Stimulated activated CD8-positive, alpha-beta memory T cell treated with anti-CD3 and anti-CD28 coated beads, Interleukin-4, amount 100 ng/mL, for 4 hours (primary cell): ENCODE measurements at places on chromosomes 4 and X.

DNA sequence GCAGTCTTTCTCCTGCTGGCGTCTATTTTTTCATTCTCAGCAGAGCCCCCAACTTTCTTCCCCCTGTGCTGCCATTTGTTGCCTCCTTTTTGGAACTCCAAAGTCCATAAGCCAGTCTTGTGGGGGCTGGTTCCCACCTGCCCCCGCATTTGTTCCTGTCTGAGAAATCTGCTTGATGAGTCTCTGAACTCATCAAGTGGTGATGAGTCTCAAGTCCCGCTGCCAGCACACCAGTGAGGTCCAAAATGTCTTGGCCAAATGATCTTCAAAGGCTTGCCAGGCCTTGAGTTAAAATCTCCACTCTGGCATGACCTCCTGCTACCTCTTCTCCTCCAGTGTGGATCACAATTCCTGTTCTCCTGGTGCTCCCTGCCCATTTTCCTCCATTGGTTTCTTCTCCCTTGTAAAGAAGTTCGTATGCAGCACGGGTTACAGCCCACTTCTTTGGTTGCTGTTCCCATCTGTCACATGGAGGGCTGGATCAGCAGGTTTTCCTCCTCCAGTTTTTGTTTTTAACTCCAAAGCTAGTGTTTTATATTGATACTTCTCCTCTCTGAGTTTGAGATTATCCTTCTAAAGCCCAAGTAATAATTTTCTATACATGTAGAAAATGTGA lies 72.7 kb upstream of the LIMCH1 start:
- DNase-seq = no peak

GRCh38 chrX:100745806-100746537 lies 14.1 kb upstream of the SYTL4 start:
- DNase-seq = no peak

- no peak for DNase-seq
Observed at GRCh38 chr4:159129814-159130550, 27.1 kb downstream of the RAPGEF2 start.

GRCh38 chr4:184267673-184268583 lies 50.3 kb upstream of the ENPP6 start:
- peak; percentile 28 for DNase-seq

DNA sequence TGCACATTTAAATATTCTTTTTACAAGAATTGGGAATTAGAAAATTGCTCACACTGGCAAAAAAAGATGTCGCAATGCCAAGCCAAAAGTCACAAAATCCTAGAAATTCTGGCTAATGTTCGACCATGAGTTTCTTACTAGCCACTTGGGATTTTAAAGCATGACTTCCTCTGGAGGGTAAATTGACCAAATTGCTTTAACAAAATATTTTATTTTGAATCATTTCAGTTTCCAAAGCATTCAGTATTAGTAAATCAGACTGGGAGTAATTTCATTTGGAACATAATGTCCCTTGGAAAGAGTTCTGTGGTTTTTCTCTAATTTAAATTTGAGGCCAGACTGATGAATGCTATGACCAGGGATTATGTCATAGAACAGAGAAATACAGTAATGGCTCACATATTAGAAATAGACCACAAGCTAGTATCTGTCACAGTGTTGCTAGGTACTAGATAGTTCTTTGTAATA lies 7.6 kb upstream of the CXCL5 start:
- no peak for DNase-seq

- DNase-seq = no peak
Observed at GRCh38 chr4:38677441-38677840, 13.4 kb downstream of the KLF3 start.

DNA sequence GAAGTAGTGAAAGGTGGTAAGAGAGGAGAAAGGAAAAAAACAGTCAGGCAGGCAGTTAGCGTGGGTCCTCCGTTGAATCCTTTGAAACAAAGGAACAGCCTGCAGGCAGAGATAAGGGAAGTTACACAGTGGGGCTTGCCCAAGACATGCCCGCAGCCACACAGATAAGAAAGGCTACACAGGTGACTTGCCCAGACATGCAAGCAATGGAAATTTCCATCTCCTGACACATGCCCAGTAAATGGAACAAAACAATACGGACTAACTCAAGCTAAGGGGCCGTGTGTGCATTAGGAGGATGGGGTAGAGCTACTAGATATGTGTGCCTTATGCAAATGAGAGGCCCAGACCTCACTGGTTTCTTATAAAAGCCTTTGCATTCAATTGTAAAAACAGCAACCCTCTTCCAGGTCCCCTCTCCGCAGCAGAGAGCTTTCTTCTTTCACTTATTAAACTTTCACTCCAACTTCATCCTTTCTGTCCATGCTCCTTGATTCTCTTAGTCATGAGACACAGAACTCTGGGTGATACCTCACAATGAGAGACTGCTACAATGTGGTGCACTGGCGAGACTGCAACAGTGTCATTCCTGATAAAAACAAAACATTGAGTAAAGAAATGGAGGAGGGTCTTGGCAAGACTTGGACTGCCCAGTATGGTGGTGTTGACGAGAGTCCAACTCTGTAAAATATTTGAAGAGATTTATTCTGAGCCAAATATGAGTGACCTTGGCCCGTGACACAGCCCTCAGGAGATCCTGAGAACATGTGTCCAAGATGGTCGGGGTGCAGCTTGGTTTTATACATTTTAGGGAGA lies 997.4 kb upstream of the PRKX start:
- DNase-seq = no peak

DNA sequence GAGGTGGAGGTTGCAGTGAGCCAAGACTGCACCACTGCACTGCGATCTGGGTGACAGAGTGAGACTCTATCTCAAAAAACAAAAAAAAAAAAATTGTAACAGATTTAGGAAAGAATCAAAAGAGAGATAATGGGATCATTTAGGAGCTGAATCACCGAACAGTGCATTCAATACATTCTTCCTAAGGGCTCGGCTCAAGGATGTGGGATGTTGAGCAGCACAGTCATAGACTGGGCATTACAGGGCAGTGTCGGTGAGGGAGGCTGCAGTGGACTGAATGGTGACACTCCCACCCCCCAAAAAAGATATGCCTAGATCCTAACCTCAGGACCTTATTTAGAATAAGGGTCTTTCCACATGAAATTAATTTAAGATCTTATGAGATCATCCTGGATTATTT lies 70.0 kb downstream of the EVC2 start:
- DNase-seq = no peak

DNA sequence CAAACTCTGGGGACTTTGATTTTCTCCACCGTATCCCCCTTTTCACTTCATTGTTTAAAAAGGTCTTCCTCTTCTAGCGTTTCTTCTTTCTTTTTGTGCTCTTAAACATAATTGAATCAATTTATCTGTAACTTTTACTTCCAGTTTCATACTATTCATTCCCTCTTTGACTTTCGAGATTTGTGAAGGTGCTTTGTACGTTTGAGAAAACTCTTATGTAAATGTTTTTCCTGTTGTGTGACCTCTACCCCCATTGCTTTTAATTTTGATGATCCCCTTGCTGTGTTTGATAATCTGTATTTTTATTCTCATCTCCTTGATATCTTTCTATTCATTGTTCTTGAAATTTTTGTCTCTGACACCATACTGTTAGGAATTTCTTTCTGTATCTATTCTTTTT lies 4.8 kb downstream of the USP38 start:
- no peak for DNase-seq

DNA sequence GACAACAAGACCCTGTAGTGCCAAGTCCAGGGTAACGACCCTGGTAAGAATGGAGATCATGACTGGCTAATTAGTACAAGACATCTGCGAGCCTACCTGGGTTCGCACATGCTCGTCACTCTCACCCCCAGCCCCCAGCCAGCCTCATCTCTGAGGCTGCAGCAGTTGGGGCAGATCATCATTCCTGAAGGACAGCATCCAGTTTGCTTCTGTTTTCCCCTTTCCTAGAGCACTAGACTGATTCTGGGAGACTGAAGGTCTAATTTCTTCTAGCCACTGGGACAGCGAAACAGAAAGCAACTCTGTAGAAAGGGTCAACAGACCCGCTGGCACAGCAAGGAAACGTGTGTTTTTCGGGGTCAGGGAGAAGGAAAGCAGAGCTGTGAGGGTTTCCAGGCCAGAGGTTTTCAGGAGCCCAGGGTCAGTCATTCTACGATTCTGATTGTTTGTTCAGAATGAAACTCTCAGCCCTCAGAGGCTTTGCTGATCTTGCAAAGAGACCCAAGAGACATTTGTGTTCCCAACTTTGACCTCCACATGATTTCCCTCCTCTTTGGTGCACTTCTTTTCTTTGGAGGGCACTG lies 343.1 kb upstream of the NOCT start:
- DNase-seq = no peak

DNA sequence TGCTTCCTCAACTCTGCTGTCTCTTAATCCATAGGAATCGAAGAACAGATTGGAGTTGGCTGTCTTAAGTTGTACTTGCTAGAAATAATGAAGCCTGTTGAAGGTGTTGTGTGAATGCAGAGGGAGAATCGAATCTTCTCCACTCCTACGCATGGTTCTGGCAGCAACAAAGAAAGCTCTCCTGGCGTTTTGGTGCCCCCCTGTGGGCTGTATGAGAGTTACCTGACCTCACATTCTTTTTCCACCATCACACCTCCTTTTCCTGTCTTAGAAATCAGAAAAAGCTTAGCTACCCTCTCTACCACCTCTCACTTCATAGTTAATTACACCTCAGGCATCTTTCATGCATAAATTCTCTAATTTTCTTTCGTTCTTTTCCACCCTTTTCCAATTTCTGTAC lies 16.3 kb downstream of the KLF8 start:
- peak; percentile 10 for DNase-seq

GRCh38 chrX:79162076-79162475 lies 17.6 kb downstream of the GPR174 start:
- DNase-seq = no peak

- no peak for DNase-seq
Observed at GRCh38 chrX:45868425-45868824, 667.7 kb upstream of the DIPK2B start.

GRCh38 chrX:74349387-74349786 lies 45.4 kb downstream of the ZCCHC13 start:
- DNase-seq = no peak

GRCh38 chrX:129831091-129831885 lies 12.4 kb downstream of the ZDHHC9 start:
- no peak for DNase-seq

DNA sequence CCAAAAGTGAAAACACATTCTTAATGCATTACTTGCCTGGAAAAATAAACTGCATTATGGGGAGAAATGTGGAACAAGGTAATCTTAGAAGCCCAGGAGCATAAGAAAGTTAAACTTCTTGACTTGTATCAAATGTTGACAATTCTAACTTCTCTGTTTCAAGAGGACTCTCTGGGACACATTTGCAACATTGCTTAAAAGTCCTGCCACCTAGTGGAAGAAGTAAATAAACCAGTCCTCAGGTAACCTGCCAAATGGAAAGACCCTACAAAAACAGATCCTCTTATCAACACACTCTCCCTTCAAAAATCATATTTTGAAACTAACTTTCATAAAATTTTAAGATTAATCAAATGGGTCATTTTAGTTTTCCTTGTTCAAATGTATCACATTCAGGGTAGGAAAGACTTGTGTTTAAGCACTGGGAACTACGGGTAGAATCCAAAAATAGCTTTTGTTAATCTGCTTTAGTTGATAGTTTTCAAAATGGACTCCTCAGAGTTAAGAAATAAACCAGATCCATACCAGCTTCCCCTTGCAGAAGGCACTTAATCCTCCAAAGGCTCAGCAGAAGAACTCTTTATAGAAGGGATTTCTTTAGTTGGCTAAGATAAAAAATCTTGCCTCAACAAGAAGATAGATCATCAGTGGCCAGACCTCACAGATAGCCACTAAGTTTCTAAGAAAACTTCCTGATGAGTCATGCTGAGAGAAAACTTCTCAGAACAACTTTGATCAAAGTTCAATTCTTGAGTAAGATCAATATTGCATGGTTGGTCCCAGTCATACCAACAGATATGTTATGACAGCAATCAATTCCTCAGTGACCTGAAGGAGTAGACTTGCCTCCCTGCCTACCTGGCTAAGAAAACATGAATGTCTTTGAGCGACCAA lies 141.7 kb downstream of the HHIP start:
- DNase-seq = no peak

DNA sequence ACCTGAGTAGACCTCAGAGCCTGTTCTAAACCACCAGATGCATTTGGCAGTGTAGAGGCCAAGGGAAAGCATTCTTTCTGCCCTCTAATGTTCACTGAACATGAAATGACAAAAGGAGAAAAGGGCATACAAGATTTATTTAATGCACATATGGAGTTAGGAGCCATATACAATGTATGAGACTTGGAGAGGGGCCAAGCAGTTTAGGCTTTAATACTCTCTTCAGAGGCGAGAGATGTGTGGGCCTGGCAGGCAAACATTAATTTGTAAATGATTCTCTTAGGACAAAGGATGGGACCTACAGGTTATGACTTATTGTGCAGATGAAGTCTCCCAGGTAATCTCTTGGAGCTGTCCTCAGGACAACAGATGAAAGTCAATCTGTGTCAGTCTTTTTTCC lies 631.9 kb downstream of the ADGRL3 start:
- DNase-seq = no peak

DNA sequence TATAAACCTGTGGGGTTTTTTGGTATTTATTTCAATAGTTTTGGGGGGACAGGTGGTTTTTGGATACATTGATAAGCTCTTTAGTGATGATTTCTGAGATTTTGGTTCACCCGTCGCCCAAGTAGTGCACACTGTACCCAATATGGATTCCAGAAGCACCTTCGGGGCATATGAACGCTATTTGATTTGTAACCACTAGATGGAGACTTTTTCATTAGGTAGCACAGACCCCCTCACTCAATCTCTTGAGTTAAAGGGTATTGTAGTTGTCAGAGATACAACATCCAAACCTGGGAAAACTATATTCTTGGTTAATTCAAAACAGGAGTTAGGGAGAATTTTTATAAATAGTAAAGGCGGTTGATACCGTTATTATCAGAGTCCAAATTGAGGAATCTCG lies 79.8 kb downstream of the SPANXN3 start:
- DNase-seq = no peak

- no peak for DNase-seq
Observed at GRCh38 chrX:153509592-153509991, 7.8 kb upstream of the ATP2B3 start.

DNA sequence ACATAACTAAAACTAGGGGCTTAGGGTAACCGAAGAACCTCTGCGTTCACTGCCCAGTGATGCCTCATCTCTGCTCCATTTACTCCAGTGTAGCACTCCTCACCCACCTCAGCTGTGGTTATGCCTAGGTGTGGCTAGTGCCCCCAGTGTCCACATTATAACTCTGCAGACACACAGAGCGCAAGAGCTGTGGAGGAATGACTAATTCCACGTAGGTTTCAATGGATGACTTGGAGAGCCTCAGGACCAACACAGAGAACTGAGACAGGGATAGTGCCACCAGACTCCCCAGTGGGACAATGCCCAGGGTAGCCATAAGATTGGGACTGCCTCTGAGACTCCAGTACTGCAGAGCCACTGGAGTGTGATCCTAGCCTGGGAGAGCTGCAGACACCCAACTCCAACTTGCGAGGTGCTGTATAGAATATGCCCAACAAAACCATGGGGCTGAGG lies 542.4 kb upstream of the DIPK2B start:
- no peak for DNase-seq
